IPS-NIHi11 (cell line): ENCODE measurements at places on chromosomes 7 and 10.

DNA sequence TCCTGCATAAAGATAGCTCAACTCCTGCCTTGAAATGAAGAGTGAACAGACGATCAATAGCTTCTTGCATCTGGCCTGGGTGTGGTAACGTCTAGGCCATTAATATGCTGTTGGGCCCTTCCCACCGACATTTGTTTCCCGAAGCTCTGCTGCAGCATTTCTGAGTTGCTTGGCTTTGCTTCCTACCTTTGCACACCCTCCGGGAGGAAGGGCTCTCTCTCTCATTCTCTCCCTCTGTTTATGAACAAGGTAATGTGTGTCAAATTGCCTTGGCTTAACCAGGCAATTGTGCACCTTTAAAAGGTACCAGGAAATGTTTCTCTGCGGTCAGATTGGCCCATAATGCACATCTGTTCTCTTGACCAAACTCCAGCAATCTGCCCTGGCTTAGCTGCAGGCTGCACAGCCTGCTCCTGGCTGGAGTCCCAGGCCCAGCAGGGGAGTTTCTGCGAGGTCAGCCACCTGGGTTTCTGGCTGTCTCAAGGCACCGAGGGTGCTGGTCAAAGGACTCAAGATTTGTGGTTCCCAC, 223.7 kb downstream of the SNX10 start:
- peak; percentile 48 for DNase-seq

- DNase-seq = no peak
Observed at GRCh38 chr7:219581-220150, 27.3 kb downstream of the FAM20C start.

- no peak for DNase-seq
Observed at GRCh38 chr10:94500063-94500462, 45.5 kb upstream of the HELLS start.

DNA sequence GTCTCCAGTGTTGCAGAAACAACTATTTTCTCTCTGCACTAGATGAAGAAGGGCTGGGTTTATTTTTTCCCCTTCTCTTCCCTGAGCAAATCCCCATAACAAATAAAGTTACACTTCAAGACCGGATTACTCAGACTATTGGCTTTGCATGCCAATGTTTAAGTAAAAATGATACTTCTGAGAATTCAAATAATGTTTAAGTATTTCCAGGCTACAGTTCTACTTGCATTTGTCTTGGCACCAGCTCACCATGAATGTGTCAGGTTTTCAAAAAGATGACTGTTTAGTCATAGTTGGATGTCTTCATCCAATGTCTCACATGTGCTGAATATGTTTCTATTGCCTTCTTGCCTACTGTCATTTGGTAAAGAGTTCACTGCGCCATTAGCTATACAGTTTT, 912.6 kb downstream of the GATA3 start:
- no peak for DNase-seq

DNA sequence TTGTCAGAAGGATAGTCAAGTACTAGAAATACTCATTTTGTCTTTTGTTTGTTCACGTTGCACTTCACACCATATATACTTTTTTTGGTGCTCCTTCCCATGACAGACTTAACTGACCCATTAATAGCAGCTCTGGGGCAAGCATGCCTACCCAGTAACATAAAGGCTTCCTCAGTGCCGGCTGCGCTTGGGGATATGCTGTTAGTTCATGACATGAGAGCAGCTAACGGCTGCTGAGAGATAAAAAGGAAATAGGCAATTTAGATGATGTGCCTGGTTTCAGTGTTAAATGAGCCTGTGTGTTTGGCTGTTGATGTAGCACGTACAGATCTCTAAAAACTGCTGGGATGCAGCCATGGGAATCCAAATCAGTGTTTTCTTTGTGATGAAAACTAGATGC, 86.4 kb downstream of the TAX1BP1 start:
- DNase-seq = no peak

GRCh38 chr10:126576336-126576735, 94.2 kb downstream of the C10orf90 start:
- no peak for DNase-seq

GRCh38 chr10:91616137-91616536, 16.7 kb downstream of the PPP1R3C start:
- no peak for DNase-seq

- DNase-seq = peak; percentile 15
Observed at GRCh38 chr7:81457852-81458522, 311.9 kb downstream of the HGF start.

DNA sequence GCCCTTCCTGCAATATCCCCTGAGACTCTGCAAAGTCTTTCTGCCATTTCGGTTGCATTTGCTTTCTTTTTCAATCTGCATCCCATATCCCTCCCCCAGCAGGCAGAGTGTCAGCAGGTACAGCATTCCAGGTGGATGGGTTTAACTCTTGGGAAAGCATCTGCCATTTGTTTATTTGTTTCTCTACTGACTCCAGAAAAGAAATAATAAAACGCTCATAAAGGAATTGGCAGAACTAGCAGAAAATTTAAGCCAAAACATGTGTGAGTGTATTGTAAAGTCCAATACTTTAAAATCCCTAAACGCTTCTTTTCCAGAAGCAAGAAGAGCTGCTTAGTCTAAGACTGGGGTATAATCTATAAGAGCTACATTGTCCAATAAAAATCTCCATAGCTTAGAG, 393.8 kb downstream of the TNS3 start:
- no peak for DNase-seq

- DNase-seq = peak; percentile 58
Observed at GRCh38 chr10:101817337-101818118, 716 bp downstream of the OGA start.

DNA sequence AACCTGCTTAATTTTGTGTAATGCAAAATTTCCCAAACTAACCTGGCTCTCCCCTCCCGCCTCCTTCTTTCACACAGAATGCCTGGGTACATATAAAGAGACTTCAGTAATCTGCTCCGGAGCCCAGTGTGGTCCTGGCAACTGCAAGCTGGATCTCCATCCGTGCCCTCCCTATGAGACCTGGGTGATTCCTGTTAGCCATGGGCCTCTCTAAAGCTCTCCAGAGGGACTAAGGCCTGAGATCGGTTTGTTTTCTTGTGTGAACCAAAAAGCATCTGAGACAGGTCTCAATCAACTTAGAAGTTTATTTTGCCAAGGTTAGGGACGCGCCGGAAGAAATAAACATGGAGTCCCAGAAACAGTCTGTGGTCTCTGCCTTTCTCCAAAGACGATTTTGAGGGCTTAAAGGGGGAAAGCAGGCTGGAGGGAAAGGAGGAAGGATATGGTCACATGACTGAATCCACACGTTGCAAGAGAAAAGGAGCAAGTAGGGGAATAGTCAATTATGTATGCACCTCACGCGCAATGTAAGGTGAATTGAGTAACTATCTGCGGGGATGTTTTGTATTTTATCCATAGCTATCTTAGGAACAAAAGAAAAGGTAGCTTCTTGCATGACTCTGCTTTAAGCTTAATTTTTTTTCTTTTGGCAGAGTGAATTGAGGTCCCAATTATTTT, 46.2 kb upstream of the CCDC3 start:
- DNase-seq = no peak

DNA sequence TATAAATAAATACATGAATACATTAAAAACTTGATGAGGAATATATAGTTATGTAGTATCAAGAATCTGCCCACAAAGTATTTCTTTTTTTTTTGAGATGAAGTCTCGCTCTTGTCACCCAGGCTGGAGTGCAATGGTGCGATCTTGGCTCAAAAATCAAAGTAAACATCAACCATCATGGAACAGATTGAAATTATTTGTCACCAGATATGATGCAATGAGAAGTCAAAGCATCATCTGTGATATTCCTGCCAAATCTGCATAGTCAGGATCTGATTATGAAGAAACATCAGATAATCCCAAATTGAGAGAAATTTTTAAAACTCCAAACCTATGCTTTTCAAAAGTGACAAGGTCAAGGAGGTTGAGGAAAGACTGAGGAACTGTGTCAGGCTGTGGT, 5.1 kb upstream of the CYP2C18 start:
- DNase-seq = no peak

GRCh38 chr10:89591111-89591795, 53.8 kb downstream of the PANK1 start:
- no peak for DNase-seq

- no peak for DNase-seq
Observed at GRCh38 chr7:2893411-2893861, 49.3 kb upstream of the GNA12 start.

GRCh38 chr10:49286686-49287085, 12.3 kb upstream of the C10orf71 start:
- DNase-seq = no peak

DNA sequence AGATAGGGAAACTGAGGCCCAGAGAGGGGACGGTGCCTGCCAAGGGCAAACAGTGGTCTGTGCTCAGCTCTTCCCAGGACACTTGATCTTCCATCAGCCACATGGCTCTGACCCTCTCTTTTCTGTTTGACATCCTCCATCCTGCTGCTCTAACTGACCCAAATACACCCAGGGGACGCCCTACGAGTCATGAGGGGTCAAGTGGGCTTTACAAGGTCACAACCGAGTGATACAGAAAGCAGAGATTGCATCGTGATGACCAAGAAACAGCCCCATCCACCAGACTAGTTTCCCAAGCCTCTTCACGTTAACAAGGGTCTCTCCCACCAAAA, 131.2 kb upstream of the UNC5B start:
- DNase-seq = peak; percentile 1
